ENCODE measurements at places on chromosomes 5 and 9.

DNA sequence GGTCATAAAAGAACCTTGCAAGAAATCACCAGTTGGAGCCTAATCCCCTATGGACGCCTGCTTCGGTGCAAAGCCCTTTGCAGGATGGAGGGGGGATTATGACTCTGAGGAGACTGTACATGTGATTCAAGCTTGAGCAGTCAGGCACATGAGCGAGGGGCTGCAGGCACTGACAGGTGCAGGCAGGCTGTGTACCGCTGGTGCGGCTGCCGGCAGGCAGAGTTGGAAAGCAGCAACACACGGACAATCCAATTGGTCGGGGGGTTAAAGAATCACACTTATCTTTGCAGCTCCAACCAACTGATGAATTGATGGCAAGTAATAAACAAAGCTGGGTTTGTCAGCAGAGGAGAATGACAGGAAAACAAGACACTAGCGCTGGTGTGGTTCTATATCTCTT, 5.7 kb downstream of the WHRN start:
- DNase-seq = no peak

DNA sequence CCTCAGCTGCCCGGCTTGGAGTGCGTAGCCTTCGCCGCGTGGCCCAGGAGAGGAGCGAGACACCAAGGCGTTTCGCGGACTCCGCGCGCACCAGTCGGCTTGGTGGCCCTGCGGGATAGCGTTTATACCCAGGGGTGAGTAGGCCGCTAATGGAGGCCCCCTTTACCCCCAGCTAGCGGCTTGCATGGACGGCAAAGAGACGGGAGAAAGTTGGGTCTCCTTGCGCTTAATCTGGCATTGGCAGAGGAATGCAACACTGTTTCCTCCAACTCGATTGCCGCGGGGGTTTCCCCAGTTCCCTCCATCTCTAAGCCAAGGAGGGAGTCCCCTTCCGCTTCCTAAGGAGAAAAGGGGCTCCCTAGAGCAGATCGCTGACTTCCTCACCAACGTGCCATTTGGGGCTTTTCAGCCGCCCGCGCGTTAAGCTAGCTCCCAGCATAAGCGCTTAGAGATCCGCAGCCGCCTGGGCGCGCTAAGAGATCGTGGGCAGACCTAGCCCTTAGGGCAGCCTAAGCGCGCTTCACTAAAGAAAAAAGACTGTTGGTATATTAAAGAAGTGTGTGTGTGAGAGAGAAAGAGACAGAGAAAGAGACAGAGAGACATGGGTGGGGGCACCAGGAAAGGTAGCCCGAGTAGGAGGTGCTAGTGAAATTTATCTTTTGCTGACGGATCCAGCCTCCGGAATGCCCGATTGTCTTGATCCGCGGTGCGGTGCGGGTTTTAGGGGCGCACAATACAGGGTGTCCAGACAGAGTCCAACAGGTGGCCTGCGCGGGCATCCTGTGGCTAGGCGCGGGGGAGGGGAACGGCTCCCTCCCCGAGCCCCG, 597.9 kb upstream of the SGCD start:
- no peak for DNase-seq

DNA sequence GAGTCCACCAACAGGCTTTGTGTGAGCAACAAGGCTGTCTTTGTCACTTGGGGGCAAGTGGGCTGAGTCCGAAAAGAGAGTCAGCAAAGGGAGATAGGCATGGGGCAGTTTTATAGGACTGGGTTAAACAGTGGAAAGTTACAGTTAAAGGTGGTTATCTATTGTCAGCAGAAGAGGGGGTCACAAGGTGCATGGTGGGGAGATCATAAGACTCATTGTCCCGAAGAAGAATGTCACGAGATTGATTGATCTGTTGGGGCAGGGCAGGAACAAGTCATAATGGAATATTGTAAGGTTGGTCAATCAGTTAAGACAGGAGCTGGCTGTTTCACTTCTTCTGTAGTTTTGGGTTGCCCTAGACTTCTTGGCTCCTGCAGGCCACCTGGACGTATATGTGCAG, 7.6 kb upstream of the HMGCS1 start:
- DNase-seq = no peak

- no peak for DNase-seq
Observed at GRCh38 chr5:159096924-159097783, 2.6 kb downstream of the EBF1 start.

DNA sequence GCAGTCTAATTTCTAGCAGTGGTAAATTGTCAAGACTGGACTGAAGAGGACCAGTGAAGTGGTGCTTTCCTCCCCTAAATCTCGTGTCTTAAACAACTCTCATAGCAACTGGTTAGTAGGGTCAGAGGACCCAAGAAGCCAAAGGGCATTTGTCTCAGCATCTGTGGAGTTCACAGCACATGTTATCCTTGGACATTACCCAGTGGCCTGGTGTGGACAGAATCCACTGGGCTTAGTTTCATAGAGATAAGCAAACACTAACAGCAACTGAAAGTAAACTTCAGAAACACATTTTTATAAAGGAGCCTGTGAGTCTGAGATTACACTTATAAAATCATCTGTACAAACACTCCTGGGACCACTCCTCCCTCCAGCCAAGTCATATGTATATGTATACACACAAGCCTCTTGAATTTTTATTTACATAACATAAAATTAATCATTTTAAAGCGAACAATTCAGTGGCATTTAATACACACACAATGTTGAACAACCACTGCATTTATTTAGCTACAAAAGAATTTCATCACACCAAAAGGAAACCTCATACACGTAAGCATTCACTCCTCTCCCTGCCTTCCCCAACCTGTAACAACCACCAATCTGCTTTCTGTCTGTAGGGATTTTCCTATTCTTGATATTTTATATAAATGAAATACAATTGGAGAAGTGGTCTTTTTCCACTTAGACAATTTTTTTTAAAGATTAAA, 457.8 kb downstream of the RASEF start:
- peak; percentile 14 for DNase-seq

DNA sequence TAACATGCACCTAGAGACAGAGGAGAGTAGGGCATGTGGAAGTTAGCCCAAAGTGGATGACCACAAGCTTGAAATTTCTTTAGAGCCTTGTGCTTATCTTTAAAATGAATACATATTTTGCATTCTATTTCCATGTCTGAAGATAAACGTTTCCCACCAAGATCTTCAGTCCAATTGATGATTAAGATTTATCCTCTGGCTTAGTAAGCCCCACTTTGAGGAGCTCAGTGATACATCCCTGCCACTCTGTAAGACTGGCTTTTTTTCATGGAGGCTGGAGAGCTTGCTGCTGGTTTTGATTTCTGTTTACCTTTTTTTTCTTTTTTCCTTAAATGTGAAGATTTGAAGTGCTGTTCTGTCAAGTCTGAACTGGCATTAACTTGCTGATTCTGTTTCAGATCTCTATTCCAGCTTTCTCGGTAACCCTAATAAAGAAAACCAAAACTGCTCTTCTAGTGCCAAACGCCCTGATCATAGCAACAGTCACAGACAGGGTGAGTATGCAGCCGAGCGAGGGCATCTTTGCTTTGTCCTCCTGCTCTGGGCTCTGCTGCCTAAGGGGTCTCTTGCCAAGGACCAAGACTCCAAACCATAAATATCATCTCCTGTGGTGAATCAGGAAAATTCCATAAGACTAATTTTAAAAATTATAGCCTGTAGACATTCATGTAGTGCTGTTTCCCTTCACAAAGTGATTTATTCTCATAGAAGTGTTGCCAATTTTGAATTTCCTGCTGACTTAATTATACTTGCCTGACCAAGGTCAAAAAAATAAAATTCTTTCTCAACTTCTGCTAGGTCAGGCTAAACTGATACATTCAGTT, 54.3 kb downstream of the GRAMD2B start:
- peak; percentile 28 for DNase-seq

DNA sequence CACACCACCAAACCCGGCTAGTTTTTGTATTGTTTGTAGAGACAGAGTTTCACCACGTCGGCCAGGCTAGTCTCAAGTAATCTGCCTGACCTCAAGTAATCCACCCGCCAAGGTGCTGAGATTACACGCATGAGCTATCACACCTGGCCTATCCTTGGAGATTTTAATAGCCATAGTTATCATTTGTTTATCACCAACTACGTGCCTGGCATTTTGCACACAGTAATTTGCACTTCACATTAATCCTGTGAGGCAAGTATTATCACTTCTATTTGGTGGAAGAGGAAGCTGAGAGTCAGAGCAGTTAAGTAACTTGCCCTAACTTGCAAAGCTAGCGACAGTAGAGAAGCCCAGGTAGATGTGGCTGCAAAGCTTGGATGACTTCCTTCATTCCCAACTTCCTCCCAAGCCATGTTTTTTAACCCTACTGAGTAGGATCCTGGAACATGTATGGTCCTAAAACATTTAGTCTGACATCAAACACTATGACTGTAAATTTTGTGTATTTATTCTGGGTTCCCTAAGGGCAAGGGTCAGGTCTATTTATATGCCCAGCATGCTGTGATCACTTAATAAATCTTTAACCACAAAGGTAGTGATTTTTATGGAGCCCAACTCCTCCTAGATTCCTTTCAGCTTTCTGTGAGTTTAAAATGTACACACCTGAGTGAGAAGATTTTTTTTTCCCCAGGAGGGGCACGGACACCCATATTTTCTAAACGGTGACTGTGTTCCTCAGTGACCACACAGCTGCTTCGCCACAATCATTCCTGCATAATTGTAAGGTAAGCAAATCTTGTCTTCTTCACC, 100.2 kb upstream of the RAI14 start:
- no peak for DNase-seq

Measured in stromal cell of bone marrow (primary cell).